ENCODE measurements at places on chromosomes 6 and 20.
A peak's percentile ranks its signal among the peaks of the same experiment; 100 is the strongest.

DNA sequence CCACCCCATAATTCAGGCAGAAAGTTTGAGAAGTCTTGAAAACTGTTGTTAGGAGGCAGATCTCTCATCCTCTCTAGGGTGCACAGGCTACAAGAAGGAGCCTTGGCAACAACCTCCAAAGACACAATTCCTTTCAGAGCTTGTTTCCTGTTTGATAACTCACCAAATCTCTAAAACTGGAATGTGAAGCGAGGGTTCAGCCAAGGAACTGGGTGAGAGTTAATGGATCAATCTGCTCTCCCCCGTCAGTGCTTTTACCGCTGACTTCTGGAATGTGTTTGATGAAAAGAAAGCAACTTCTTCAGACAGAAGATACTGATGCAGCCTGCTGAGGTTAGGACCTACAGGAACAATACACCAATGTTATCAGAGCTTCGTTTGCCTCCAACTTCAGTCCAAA is 171.8 kb upstream of the BMP2 start:
- DNase-seq = no peak

GRCh38 chr20:6533761-6534479 is 233.6 kb upstream of the BMP2 start:
- no peak for DNase-seq

GRCh38 chr6:111971181-111971841 is 82.6 kb upstream of the CCN6 start:
- no peak for DNase-seq

GRCh38 chr20:11754451-11754850 is 163.2 kb upstream of the BTBD3 start:
- DNase-seq = no peak

- no peak for DNase-seq
These were observed 188.7 kb downstream of the CDC5L start for GRCh38 chr6:44576132-44576631.

DNA sequence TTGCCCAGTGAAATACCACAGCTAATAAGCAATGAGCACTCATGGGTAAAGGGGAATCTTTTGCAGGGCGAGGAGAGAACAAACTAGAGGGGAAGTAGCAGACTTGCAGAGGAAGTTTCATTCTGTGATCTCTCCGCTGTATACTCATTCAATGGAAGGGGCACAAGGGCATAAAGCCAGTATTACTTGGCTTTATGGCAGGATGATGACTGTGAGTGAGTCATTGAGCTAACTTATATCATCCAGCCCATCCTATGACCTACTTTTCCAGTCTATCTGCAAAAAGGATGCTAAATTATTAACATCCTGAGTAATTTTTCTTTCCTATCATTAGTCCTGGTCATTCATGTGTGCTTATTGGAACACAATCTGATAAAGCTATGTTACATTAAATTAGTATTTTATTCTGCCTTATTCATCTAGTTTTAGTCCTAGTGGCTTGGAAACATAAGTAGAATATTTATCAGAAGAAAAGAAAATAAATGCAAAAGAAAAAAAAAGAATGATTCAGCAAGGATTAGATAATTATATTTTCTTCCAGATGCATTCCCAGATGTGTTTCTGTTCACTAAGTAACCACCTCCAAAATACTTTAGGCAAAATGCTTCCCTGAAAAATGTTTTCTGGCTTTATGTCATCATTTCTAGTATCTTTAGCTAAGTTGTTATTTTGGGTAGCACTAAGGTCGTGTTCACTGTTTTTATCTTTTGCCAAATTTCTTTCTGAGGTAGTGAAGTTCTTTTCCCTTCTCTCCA is 471.7 kb downstream of the CDKAL1 start:
- no peak for DNase-seq

DNA sequence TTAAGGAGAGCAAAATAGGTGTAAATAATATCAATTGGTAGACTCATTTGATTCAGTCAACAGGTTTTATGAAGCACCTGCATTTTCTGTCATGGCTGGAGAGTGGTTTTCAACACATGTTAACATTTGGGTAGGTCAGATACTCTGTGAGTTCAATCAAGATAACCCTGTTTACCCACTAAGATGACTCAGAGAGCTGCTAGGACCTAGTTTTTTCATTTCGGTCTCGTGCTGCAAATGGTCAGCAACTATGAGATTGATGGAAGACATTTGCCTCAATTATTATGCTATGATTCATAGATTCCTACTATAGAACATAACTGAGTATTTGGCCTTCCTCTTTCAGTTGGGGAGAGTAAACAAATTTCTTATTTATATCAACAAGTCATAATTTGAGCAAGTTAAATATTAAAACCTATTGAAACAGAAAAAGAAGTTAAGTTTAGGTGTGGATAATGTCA is 391.4 kb upstream of the CITED2 start:
- no peak for DNase-seq

- no peak for DNase-seq
These were observed 52.4 kb downstream of the SYNJ2 start for GRCh38 chr6:158033751-158034702.

- no peak for DNase-seq
These were observed 20.5 kb downstream of the GCLC start for GRCh38 chr6:53524455-53524815.

DNA sequence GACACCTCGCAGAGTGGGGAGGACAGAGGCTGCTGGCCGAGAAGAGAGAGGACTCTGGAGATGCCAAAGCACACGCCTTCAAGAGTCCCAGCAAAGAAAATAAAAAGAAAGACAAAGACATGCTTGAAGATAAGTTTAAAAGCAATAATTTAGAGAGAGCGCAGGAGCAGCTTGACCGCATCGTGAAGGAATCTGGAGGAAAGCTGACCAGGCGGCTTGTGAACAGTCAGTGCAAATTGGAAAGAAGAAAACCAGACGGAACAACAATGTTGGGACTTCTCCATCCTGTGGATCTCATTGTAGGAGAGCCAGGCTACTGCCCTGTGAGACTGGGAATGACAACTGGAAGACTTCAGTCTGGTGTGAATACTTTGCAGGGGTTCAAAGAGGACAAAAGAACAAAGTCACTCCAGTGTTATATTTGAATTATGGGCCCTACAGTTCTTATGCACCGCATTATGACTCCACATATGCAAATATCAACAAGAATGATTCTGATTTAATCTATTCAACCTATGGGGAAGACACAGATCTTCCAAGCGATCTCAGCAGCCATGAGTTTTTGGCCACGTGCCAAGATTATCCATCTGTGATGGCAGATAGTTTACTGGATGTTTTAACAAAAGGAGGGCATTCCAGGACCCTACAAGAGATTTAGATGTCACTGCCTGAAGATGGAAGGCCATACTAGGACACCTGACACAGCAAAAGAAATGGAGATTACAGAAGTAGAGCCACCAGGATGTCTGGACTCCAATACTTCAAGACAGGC is 52.2 kb downstream of the REV3L start:
- DNase-seq = no peak

DNA sequence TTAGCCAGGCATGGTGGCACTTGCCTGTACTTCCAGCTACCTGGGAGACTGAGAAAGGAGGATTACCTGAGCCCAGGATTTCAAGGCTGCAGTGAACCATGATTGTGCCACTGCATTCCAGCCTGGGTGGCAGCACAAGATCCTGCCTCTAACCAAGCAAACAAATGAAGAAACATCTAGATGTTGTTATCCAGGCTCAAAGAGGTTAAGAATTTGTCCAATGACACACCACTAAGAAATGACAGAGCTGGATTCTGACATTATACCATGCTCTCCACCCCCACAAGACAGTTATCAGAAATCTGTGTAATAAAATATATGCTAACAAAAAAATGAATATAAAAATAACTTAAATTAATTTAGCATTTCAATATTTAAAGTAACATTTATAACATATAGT is 925.5 kb upstream of the SLC35B3 start:
- no peak for DNase-seq

DNA sequence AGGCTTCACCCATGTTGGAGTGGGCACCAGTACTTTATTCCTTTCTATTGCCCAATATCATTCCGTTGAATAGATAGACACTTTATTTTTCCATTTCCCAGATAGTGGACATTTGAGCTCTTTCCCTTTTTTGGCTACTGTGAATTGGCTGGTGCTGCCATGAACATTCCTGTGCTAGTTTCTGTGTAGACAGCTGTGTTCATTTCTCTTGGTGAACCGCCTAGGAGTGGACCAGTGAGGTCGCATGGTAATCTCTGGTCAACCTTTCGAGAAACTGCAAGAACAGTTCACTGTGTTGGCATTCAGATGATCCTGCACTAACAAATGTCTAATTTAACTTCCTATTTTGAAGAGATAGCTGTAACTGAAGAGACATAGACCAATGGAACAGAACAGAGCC is 58.6 kb downstream of the RAMACL start:
- no peak for DNase-seq

- DNase-seq = no peak
These were observed 56.8 kb downstream of the MYH7B start for GRCh38 chr20:35012227-35013069.

- no peak for DNase-seq
These were observed 234.6 kb upstream of the ID4 start for GRCh38 chr6:19602434-19603013.

DNA sequence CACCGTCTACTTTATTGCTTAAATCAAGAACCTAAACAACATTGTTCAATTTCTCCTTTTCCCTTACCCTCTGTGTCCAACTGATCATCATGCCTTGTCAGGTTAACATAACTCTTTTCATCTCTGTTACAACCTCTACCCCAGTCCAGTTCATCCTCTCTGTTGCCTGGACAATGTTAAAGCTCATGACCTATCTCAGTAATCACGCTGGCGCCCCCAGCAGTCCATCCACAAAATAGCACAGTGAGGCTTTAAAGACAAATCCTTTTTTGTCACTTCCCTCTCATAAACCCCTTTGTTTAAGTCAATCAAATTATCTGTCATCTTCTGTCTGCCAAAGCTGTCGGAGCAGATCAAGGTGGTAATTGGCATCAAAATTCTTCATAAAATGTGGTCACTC is 140.1 kb downstream of the QKI start:
- peak; percentile 44 for DNase-seq

DNA sequence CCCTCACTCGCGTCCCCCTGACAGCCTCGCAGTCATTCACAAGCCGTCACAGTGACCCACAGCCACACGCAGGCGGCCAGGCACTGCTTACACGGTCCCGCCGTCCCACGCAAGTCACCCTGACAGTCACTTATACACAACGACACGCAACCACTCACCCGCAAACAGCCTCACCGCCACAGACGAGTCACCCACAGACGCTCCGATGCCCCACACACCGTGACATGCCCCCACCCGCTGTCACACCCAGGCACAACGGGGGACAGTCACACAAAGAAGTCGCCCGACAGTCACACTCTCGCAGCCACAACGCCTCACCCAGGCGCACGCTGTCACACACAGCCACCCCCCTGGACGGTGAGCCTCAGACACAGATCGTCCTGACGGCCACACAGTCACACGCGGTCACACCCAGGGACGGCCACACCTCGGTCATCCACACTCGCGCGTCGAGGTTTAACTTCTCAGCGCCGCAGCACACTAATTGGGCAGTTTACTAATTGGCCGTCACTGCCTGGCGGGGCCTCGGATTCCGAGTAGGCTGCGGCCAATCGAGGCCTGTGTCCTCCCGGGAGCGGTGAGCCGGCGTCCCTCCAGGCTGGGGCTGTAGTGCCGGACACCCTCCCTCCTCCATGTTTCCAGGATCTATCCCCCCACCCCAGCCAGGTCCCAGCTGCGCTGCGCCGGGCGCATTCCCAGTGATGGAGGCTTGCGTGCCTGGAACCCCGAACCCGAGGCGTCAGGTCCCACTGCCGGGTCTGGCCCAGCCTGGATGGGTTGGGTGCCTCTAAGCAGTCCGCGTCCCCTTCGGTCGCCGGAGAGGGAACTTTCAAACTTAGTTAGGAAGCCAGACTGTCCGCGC is 790 bp downstream of the TOX2 start:
- DNase-seq = peak; percentile 21

DNA sequence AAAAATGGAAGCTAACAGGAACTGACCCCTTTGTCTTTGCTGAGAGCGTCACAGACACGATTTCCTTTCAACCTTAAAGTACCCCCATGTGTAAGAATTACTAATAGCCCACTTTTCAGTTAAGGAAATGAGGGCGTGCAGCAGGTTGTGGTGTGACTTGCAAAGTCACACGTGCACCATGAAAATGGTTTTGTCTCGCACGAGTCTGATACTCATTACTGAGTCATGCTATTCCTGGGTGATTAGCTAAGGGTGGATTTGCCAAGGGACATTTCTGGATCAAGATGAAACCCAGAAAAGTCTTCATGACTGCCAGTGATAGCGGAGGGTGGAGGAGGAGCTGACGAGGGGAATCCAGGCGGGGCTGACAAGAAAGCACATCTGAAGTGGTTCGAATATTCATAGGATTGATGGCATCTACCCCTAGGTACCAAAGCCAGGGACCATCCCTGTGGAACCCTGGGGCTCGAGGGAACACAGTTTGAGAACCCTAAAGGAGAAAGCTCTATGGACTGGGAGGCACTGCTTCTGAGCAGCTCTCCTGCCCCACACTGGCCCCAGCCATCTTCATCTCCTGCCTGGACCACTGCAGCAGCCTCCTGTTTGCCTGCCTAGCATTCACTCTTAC is 12.1 kb upstream of the NFATC2 start:
- no peak for DNase-seq

DNA sequence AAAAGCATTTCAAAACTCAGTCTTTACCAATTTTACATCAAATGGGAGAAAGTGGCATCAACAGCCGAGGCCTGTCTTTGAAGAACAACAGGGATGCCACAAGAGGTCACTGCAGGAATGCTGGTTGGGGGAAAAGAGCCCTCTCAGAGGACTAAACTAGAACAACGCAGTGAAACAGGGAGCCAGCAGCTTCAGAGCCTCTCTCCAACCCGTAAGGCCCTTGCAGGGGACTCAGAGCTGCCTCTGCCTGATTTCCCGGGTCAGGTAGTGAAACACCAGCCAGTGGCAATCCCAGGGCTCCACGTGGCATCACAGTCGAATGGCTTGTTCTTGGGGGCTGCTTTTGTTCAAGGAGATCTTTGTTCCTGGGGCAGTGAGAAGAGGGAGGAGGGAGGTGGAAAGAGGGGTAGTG is 55.0 kb upstream of the KCNK16 start:
- no peak for DNase-seq

- no peak for DNase-seq
These were observed 243.8 kb upstream of the IRAK1BP1 start for GRCh38 chr6:78623554-78623953.
